ENCODE measurements at places on chromosomes 7 and 10. TPM values are rescaled to one million over a fixed set of nuclear protein-coding genes. Genes with fewer than 3 reads are reported as not detected.

DMTF1 gene
- 89.2 TPM for total RNA-seq

- no peak for DNase-seq
- H3K27ac ChIP-seq, result no peak overlapping the region
- H3K4me3 ChIP-seq, result no peak overlapping the region
- H3K27me3 ChIP-seq, result no peaks in the 10 kb centered on the region
Measured at GRCh38 chr7:141456298-141456697, 94.9 kb upstream of the AGK start.

TDRD1 gene
- total RNA-seq, result not detected

GRCh38 chr7:22066522-22066921 is 120.8 kb upstream of the CDCA7L start:
- no peaks in the 10 kb centered on the region for H3K27me3 ChIP-seq
- H3K36me3 ChIP-seq, result no peaks in the 10 kb centered on the region
- DNase-seq, result no peak
- no peak overlapping the region for H3K4me3 ChIP-seq
- no peak overlapping the region for H3K27ac ChIP-seq

STK31 gene
- 0.20 TPM for total RNA-seq

GRCh38 chr7:90655566-90655965 is 59.4 kb downstream of the CDK14 start:
- no peaks in the 10 kb centered on the region for H3K36me3 ChIP-seq
- H3K4me3 ChIP-seq, result no peak overlapping the region
- H3K27ac ChIP-seq, result peak overlapping the region; percentile 55
- H3K27me3 ChIP-seq, result no peaks in the 10 kb centered on the region
- peaks cover 11% of the 10 kb centered on the region for H3K4me1 ChIP-seq
- DNase-seq, result peak; percentile 96

All from astrocyte (in vitro differentiated cells and primary cell).